ENCODE measurements at places on chromosomes 12 and 14. TPM values are rescaled to one million over a fixed set of nuclear protein-coding genes. Genes with fewer than 3 reads are reported as not detected.
A peak's percentile ranks its signal among the peaks of the same experiment; 100 is the strongest.

DNA sequence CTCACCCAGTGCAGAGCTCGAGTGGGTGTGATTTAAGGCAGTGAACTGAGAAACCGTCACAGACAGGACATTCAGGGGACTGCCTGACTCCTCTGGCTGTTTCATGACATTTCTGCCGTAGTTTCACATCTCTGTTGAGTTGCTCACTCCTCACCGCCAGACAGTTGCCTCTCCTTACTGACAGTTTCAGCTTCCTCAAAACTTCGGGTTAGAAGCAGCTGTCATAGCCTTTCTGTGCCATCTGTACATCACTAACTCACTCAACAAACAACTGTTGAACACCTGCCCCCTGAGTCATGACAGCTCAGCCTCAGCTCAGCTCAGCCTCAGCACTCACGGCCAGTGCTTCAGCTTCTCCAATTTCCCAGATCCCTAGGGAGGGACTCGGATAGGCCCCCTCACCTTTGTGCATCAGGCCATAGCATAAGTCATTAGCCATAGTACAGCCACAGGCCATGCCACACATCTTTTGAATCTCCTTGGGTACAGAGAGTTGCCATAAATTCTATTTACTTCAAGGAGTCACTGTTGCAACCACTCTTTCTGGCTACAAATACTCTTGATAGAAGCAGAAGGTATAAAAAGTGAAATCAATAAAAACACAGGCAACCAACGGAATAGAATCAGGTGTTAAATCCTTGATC lies 6.2 kb upstream of the SLC15A4 start:
- DNase-seq = no peak

DNA sequence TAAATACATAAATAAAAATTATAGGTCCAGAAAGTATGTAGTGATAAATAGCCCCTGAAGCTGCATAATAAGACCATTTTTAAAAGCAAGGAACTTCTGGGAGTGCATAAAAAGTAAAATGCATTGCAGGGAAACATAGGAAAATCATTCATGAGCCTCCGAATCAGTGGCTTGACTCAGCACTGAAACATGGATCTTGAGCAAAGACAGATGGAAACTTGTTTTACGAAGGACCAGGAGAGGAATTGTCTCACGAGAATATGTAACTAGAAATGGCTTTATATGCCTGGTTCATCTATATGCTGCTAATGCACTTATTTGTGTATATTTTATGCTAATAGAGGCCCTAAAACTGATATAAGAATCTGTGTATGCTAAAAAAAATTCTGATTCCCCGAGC lies 14.7 kb downstream of the TMEM30B start:
- DNase-seq = peak; percentile 78

- no peak for DNase-seq
Measured at GRCh38 chr12:40947797-40948196, 240.3 kb upstream of the PDZRN4 start.

DNA sequence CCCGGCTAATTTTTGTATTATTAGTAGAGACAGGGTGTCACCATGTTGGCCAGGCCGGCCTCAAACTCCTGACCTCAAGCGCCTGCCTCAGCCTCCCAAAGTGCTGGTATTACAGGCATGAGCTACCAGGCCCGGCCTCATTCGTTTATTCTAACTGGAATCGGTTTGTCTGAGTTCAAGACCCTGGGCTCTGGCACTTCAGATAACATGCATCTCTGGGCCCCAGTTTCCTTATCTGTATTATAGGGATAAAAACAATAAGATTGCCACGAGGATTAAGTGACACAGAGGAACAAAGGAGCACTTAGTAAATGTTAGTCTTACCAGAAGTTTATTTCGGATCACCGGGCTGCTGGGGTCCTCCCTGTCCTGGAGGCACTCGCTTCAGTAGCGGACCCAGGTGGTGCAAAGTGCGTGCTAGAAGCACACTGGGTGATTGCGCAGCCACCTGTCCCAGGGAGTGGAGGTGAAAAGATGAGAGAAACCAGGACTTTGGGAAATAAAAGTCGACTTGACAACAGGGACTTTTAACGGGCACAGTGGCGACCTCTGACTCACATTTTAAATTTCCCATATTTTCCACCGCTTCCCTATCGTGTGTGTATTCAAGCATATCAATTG lies 37.5 kb downstream of the ACACB start:
- no peak for DNase-seq

ADAM21 gene
- 0.25 TPM for total RNA-seq

DNA sequence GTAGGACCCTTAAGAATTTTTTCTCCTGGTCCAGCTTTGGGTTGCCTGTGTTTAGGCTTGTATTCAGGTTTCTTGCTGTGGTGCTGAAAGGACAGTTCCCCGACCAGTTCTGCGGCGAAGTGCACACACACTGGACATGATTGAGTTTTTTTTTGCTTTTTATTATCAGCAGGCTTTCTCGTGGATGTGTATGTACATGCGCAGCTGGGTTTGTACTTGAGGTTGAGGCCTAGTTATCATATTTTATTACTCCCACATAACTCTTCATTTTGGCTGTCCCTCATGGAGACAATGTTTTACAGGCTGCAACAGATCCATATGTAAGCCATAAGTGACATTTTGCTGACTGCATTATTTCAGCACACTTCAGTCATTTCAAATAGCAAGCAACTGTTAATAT lies 2.5 kb downstream of the SCN8A start:
- DNase-seq = peak; percentile 72

MAP1LC3B2 gene
- not detected for total RNA-seq

DNA sequence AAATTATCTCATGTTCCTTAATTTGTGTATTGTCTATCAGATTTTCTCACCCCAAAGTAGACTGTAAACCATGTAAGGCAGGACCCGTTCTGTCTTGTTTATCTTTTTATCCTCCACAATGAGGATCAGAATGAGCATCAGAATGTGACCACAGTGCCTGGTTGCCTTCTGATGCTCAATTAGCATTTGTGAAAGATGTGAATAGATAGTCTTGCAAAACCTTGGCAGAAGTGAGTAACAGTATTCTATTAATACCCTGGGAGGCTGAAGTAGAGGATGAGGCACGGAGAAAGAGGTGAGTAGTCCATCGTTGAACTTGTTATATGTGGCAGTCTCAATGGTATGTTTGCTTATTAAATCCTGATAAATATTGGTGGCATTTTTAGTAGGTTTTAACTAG lies 781.4 kb downstream of the NRXN3 start:
- no peak for DNase-seq

SLC48A1 gene
- 25.1 TPM for total RNA-seq

DNA sequence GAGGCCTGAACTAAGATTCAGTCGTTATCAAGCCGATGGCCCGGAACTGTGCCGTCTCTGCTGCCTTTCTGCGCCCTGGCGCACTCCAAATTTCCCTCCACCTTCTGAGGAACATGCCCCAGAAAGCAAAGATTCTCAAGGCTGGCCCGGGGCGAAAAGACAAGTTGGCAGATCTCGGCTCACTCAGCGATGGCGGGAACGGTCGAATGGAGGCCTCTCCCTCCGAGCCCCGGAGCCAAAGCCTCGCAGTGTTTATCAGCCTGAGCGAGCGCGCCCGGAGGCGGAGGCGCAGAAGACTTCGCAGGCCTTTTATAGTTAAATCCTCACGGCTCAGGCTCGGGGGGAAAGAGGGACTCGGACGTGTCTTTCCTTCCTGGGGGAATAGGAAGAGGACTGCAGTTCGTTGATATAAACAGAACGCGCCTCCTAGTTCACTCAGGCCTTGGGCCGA lies 5.6 kb downstream of the TBX5 start:
- DNase-seq = no peak

- DNase-seq = no peak
Measured at GRCh38 chr14:72701237-72701565, 192.7 kb downstream of the DPF3 start.

- DNase-seq = no peak
Measured at GRCh38 chr12:131005161-131006035, 51.7 kb downstream of the ADGRD1 start.

DNA sequence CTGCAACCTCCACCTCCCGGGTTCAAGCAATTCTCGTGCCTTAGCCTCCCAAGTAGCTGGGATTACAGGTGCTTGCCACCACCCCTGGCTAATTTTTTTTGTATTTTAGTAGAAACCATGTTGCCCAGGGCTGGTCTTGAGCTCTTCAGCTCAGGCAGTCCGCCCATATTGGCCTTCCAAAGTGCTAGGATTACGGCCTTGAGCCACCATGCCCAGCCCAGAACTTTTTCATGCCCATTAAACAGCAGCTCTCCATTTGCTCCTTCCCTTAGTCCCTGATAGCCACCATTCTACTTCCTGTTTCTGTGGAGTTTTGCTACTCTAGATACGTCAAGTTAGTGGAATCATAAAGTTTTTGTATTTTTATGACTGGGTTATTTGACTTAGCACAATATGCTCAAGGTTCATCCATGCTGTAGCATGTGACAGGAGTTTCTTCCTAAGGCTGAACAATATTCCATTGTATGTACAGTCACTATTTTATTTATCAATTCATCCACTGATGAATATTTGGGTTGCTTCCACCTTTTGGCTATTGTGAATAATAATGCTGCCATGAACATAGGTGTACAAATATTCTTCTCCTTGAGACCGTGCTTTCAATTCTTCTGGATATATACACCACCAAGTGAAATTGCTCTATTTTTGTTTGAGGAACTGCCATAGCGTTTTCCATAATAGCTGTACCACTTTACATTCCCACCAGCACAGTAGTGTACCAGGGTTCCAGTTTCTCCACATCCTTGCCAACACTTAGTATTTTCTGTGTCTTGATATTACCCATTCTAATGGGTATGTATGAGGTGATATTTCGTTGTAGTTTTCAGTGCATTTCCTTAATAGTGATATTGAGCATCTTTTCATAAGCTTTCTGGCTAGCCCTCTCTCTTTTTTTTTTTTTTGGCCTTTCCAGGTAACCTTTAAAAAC lies 15.0 kb downstream of the ATF1 start:
- no peak for DNase-seq

DNA sequence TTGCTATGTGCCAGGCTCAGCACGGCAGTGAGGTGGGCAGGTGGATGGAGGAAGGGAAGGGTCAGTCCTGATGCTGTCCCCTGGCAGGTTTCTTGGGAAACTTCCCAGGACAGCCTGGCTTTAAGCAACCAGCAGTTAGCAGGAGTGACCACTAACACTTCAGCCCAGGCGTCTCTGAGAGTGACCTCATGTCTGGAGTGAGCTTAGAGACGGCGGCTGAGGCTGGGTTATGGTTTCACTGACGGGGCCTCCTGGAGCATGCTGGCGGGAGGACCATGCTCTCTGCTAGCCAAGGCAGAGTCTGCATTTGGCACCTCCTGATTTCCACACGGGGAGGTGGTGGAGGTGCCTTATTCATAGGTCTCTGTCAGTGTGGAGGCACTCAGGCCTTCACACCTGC lies 2.5 kb downstream of the HHIPL1 start:
- peak; percentile 24 for DNase-seq

RBMS2 gene
- total RNA-seq = 19.2 TPM

DNA sequence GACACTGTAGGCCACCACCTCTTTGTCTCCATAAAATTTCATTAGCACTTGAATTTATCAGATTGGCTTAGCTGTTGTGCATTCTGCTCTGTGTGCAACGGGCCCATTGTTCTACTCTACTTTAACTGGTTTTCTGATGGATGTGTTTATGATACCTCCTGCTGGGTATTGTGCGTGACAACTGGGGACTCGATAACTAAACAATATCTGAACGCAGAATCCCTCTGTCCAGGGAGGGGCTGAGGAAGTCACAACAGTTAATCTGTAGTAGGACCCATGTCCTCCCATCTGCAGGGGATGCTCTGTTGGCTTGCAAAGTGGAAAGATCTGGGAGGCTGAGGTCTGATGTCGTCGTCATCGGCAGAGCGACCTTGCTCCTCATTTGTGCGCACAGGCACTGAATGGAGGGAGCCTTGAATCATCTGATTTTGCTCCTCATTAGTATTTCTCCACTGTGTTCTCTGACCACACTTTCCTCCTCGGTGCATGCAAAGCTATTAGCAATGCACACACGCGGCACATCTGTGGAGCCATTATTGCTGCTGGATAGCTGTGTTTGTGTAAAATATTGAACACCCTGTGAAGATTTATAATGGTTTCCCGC lies 422.5 kb downstream of the NRXN3 start:
- no peak for DNase-seq

DNA sequence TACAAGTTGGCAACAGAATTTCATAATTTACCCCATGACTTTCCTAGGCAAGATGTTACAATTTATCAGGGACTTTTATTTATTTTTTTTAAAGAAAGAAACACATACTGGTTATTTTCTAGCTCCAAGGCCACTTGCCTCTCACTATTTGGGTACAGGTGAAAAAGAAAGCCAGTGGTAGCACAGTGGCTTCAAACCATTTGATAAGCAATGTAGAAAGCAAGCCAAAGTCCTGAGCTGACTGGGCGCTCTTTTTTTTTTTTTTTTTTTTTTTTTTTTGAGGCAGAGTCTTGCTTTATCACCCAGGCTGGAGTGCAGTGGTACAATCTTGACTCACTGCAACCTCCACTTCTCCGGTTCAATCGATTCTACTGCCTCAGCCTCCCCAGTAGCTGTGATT lies 73.3 kb downstream of the STXBP6 start:
- DNase-seq = no peak

DCTN2 gene
- total RNA-seq = 140 TPM

GRCh38 chr12:110880651-110881050 lies 33.9 kb downstream of the CCDC63 start:
- no peak for DNase-seq

GRCh38 chr12:123895451-123895850 lies 77.2 kb downstream of the CCDC92 start:
- no peak for DNase-seq

KRT83 gene
- not detected for total RNA-seq

DNA sequence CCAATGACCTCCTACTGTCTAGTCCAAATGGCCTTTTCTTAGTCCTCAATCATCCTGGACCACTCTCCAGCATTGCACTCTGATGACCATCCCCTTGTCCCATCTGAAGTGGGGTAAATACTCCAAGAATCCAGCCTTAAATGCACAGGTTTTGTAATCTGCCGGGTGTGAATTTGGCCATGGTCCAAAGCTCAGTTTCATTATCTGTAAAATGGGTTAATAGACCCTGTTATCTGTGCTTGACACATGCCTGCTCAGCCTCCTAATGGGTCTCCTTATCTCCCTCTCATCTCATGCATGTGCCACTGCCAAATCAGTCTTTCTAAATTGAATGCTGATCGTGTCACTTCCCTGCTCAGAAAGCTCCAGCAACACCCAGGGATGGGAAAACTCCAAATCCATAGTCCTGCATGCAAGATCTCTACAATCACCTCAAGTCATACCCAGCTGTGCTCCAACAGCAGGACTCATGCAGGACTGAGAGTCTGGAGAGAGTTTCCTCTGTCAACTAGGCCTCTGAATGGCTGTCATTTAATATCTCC lies 22.3 kb downstream of the LGR5 start:
- no peak for DNase-seq

GRCh38 chr12:79331870-79332269 lies 358.9 kb downstream of the PAWR start:
- peak; percentile 39 for DNase-seq

- DNase-seq = no peak
Measured at GRCh38 chr14:94663965-94664704, 51.9 kb downstream of the SERPINA3 start.

SLC41A2 gene
- 32.3 TPM for total RNA-seq

- no peak for DNase-seq
Measured at GRCh38 chr12:57809425-57809824, 9.1 kb downstream of the AVIL start.
